ENCODE measurements at places on chromosomes 1 and 21.

GRCh38 chr1:179867493-179868330, 9.9 kb downstream of the TOR1AIP2 start:
- peak; percentile 18 for DNase-seq

DNA sequence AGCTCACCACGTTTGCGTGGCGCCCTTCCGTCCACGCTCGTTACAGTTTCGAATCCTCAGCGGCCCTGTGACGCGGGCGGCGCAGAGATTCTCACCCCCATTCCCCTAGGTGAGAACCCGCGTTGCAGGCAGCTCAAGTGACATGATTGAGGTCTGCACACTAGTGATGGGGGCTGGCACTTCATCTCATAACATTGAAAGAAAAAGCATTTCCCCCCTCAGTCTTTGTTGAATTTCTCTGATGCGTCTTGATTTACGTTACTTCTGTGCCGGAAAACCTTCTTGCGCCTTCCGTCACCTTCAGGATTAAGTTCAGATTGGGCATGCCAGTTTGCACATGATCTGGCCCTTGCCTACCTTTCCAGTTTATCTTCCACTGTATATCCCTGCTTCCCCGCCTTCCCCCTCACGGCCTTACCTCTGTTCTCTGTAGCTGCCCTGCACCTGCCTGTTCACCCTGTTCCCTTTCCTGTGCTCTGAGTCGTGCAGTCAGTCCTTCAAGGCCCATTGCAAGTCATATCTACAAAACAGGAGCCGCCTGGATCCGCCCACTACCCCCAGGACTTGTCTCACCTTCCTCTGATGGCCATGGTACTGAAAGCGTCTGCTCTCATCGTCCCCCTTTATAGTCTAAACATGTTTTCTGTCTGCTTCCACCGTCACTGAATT, 1.1 kb downstream of the CTPS1 start:
- peak; percentile 31 for DNase-seq

- DNase-seq, result no peak
Observed at GRCh38 chr21:31543191-31543590, 116.3 kb upstream of the SOD1 start.

- no peak for DNase-seq
Observed at GRCh38 chr1:78688697-78689096, 39.1 kb downstream of the IFI44 start.

DNA sequence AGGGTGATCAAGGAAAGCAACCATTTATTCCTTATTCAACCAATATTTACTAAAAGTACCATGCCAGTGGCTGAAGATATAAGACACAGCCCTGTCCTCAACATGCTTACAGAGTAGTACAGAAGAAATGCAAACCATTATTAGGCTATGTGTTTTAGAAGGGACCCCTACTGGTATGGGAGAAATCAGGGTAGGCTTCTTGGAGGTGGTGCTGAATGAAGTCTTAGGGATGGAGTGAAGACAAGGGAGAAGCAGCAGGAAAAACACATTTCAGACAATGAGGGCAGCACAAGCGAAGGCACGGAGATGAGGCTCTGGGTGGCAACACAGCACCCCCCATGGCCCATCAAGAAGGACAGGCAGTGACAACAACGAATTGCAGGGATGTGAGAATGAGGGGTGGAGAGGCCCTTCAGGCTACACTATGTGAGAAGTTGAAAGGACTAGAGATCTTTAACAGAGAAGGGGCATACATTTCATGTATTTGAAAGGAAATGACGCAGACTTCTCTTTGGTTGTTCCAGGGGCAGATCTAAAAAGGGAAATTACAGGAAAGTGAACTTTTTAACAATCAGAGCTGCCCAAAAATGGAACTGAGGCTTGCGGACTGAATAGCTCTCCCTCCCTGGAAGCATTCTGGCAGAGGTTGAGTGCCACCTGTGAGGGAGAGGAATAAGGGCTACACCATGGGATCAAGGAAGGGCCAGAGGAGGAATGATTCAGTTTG, 16.8 kb upstream of the CD58 start:
- no peak for DNase-seq

GRCh38 chr1:175555266-175555665, 188.1 kb downstream of the TNR start:
- DNase-seq, result no peak

DNA sequence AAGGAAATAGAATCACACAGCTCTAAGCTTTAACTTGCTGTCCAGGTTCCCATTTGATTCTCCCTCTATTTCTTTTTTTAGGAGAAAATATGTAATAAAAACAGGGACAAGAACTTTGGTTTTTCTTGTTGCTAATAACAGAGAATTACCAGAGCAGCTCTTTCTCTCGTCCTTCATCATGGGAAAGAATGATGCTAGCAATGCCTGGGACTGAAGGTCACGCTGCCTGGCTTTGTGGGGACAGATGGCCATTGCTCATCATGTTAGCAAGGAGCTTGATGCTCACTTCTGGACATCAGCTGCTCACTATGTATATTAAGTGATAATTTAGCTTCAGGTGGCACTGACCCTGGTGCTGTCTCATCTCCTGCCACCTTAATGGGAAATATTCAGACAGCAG, 77.3 kb upstream of the AKT3 start:
- no peak for DNase-seq

GRCh38 chr1:229736376-229736775, 110.3 kb downstream of the URB2 start:
- DNase-seq, result no peak

- DNase-seq, result no peak
Observed at GRCh38 chr21:38917043-38917774, 111.5 kb downstream of the ETS2 start.

GRCh38 chr21:20463362-20463761, 534.8 kb upstream of the NCAM2 start:
- no peak for DNase-seq

GRCh38 chr1:116711263-116711840, 42.9 kb upstream of the CD2 start:
- DNase-seq, result no peak

GRCh38 chr1:159055181-159055641, 21.4 kb downstream of the AIM2 start:
- no peak for DNase-seq

- DNase-seq, result no peak
Observed at GRCh38 chr1:156591181-156591431, 470 bp upstream of the NAXE start.

DNA sequence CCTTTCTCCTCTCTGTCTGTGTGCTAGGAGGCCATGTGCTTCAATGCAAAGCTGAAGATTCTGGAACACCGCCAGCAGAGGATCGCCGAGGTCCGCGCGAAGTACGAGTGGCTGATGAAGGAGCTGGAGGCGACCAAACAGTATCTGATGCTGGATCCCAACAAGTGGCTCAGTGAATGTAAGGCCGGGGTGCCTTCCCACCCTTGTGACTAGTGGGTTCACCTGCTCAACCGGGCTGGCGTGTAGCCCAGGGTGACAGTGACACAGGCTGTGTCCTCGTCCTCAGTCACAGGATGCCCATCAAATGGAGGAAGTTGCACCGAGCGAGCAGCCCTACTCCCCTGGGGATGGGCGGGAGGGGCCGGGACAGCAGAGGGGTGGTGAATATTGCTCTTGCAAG, 544.1 kb downstream of the KIF26B start:
- DNase-seq, result no peak

DNA sequence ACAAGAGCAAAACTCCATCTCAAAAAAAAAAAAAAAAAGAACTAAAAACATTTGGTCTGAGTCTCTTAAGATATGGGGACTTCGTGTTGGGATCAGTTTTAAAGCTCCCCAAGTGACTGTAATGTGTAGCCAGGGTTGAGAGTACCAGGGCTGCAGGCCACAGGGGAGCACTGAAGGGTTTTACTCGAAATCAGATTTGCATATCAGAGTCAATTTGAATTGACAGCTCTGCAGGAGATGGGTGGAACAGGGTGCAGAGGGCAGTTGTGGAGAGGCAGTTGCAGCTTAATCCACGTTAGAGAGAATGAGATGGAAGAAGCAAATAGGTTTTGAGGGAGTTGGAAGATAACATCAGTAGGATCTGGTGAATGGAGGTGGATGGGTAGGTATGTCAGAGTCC, 20.6 kb upstream of the ELOA start:
- DNase-seq, result no peak

DNA sequence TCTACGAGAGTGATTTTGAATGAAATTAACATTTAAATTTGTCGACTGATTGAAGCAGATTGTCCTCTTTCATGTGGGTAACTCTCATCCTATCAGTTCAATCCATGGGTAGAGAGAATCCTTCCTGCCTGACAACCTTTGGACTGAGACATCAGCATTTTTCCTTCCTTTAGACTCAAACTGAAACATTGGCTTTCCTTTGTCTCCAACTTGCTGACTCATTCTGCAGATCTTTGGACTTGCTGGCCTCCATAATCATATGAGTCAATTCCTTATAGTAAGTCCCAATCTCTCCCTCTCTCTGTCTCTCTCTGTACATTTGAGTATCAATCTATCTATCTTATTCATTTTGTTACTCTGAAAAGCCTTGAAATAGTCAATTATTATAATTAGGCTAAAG, 416.7 kb downstream of the LRRIQ3 start:
- no peak for DNase-seq

- DNase-seq, result no peak
Observed at GRCh38 chr21:44709426-44710293, 1.7 kb downstream of the TSPEAR start.

DNA sequence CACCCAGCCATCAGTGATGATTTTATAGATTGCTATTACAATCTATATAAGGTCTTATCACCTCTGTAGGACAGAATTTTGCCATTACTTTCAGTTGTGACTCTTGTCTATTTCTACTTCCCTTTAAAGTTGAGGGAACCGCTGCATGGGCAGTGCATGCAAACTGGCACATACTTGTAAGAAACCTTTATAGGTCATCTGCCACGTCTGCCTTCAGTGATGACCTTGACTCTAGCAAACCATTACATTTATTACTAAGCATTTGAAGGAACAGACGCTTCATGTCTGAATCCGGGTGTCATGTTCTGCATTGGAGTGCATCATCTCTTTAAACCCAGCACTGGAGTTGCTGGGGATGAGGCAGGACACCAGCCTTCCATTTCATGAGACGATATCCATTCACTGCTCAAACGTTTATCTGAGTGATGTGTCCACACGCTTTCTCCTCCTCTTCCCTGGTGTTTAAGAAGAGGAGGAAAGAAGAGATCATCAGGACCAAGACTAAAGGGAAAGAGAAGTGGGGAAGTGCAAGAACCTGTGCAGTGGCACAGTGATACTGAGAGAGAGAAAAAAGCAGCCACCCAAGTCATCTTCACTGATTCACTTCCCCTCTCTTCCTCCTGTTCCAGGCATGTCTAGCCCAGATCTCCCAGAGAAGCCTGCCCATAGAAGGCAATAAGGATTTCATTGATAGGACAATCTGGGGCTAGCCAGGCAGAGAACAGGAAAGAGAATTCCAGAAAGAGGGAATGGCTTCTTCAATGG, 14.1 kb downstream of the CCSAP start:
- no peak for DNase-seq

DNA sequence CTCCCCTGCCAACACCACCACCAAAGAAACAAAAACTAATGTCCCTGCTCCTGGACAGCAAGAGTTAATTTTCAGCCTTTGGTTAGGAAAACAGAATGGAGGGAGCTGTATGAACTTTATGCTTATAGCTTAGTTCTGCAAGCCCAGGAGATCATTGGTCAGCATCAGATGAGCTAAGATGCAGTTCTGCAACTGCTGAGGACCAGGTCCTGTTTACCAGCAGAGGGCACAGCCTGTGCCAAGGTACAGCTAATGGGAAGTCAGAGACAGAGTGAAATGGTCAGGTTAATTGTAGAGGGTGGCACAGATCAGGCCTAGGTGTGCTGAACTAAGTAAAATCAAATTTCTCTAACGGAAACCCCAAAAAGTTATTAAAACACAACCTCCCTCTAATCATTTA, 161.3 kb downstream of the ROR1 start:
- no peak for DNase-seq

GRCh38 chr1:245585252-245585959, 430.6 kb downstream of the KIF26B start:
- no peak for DNase-seq

DNA sequence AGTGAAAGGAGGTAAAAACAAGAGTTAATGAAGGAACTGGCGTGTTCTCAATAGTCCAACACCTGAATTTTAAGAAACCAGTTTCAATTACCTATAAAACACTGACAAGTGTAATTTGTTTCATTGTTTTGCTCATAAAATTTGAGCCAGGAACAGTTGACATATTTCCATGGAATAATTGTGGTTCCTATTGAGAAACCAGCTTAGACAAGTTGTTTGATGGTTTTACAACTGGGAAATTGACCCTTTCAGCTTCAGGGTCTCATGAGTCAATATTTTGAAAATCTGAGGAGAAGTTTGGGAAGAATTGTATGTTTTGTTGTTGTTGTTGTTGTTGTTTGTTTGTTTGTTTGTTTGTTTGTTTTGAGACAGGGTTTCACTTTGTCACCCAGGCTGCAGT, 69.1 kb upstream of the GADD45A start:
- DNase-seq, result no peak

GRCh38 chr1:95340061-95340460, 106.1 kb downstream of the RWDD3 start:
- no peak for DNase-seq

- DNase-seq, result no peak
Observed at GRCh38 chr1:59678493-59679228, 136.1 kb upstream of the HOOK1 start.

DNA sequence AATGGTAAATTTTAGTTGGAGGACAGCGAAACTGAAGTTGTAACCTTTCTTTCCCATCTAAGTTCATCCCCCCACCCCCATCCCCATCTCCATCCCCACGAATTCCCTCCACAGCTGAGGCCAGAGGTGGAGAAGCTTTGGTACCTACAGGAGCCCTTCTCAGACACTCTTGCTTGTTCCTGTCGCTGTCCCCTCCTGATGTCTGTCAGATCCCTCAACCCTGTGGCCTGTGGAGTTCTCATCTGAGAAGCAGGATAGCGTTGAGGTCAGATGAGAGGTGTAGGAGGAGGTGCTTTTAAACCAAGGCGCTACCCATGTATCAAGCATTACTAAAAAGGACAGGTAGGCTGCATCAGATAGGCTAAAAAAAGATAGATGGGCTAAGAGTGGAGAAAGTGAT, 769 bp downstream of the NTPCR start:
- no peak for DNase-seq

GRCh38 chr21:45945066-45945867, 36.3 kb upstream of the COL6A1 start:
- DNase-seq, result no peak

GRCh38 chr1:244173769-244174168, 122.7 kb downstream of the ZBTB18 start:
- no peak for DNase-seq

DNA sequence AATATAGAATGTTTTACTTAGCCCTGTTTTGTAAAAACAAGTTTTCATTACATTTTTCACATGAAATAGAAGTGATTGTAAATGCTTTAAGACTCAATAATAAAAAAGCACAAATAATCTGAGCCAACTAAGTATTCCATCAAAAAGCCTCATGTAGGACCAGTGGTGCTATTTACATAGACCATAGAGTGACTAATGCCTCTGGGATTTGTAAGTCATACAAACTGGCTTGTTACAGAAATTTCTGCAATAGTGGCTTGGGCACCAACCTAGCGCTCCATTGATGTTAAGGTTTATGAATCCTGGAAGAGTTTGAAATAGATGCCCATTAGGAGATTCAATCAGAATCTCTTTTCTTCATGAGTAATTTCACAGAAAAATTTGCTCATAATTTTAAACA, 31.9 kb downstream of the ZMYM1 start:
- DNase-seq, result no peak

- no peak for DNase-seq
Observed at GRCh38 chr1:15236321-15236721, 10.7 kb upstream of the FHAD1 start.

GRCh38 chr1:182601416-182601786, 2.8 kb downstream of the RGS16 start:
- peak; percentile 47 for DNase-seq

Data from activated gamma-delta T cell treated with anti-CD3 and anti-CD28 coated beads, Interleukin-2, amount 50 U/mL, for 16 hours (primary cell).